ENCODE measurements at places on chromosomes 16 and 17.

DNA sequence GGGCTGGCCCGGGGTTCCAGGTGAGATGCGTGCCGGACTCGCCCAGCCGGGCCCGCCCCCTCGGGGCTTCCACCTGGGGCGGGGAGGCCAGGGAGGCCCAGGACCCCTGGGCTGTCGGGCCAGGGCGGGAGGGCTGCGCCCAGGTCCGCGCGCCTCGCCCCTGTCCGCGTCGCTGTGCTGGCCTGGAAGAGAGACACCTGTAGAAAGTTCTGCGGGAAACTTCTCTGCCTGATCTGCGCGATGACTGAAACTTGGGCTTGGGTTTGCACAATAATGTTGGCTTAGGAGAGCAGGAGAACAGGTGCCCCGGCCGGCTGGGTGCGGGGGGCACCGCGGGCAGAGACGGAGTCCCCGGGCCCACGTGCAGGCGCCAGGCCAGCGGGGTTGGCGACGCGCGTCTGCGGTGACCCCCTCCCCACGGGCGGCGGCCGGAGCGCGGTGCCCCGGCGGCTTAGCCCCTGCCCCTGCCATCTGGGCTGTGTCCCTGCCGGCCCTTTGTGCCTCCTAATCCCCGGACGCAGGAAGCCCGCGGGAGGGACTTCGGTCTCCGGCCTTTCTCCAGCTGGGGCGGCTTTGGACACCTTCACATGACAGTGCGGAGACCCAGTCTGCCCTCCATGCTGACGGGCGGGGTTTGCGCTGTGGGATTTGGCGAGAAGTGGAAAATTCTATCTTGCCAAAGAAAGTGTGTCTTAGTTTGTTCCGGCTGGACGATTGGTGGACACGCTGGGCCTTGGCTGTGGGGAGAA lies 483 bp downstream of the LLGL2 start:
- no peak for DNase-seq

DNA sequence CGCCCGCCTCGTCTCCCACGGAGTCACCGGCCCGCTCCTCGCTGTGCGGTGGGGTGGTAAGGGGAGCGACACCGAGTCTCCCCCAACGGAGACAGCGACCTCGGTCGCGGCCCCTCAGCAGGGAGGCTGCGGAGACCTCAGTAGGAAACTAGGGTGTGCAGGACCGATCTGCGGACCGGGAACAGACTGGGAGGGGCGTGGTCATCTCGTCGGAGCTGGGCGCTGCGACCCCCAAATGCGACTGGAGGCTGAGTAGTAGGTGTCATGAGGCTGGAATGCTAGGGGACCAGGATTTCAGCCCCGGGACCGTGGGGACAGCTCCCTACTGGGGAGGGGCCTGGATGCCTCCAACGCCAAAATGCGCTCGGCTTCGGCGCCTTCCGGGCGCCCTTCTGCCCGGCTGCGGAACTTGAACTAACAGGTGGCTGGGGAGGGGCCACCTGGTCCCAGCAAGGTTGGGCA lies 1.3 kb downstream of the CACNG4 start:
- no peak for DNase-seq

GRCh38 chr17:18267927-18268711 lies 7.7 kb downstream of the MIEF2 start:
- DNase-seq: no peak

- DNase-seq: no peak
Measured at GRCh38 chr16:2741168-2741567, 11.3 kb upstream of the SRRM2 start.

DNA sequence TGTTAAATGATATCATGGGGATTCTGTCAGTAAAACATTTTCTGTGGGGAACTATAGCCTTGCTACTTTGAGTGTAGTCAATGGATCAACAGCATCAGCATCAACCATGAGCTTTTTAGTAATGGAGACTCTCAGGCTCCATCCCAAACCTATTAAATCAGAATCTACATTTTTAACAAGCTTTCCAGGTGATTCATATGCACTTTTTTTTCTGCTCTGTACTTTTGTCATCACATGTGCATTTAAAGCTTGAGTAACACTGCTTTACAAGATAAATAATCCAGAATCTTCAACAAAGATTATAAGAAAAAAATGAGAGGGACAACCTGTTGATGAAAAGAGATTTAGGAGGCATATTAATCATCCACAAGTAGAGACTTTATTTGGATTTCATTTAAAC lies 23.5 kb downstream of the NUP93 start:
- DNase-seq: no peak

DNA sequence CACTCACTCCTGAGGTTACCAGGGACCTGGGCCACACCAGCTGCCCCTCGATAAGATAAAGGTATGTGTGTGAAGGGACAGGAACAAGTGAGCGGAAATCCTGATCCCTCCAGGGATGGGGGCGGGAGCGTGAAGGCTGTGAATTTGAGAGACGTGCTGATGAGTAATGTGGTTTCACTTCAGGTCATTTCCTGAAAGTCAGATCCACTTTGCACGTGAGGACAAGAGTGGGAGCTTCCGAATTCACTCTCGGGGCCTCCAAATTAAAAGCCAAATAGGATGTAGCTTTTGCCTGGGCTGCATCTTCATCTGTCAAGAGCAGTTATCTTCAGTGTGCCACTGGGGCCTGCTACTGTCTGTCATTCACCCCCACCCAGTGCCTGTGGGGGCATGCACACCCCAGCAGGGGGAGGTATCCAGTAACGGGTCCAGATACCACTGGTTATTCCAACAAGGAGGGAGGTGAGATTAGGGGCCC lies 87.4 kb upstream of the LHX1 start:
- peak; percentile 16 for DNase-seq

DNA sequence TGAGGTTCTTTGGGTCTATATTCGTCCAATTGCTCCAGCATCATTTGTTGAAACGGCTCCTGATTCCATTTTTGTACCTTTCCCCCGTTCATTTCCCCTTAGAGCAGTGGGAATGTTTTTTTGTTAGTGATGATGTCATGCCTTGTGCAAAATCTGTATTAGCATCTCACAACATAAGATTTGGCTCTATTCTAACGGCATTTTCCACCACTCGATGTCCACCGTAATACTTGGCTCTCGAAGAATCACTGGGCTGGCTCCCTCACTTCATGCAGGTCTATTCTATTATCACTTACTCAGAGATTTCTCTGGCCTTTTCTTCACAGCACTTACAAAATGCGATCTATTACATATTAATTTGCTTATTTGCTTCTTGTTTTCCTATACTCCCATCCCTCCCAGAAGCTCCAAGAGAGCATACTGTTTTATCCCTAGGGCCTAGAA lies 571 bp upstream of the NME1 start:
- peak; percentile 9 for DNase-seq

DNA sequence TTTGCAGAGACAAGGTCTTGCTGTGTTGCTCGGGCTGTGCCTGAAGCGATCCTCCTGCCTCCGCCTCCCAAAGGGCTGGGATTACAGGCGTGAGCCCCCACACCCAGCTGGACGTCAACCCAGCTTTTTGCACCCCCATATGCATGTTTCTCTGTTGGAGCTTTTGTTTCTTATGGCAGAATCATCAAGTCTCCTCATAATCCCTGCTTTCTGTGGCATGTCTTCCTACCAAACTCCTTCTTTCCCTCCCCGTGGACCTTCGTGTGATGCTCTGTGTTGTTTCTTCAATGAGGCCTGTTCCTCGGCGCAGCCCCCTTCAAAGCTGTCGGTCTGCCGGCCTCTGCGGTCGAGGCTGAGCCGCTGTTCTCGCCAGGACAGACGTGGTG lies 71.6 kb downstream of the METRNL start:
- DNase-seq: no peak

DNA sequence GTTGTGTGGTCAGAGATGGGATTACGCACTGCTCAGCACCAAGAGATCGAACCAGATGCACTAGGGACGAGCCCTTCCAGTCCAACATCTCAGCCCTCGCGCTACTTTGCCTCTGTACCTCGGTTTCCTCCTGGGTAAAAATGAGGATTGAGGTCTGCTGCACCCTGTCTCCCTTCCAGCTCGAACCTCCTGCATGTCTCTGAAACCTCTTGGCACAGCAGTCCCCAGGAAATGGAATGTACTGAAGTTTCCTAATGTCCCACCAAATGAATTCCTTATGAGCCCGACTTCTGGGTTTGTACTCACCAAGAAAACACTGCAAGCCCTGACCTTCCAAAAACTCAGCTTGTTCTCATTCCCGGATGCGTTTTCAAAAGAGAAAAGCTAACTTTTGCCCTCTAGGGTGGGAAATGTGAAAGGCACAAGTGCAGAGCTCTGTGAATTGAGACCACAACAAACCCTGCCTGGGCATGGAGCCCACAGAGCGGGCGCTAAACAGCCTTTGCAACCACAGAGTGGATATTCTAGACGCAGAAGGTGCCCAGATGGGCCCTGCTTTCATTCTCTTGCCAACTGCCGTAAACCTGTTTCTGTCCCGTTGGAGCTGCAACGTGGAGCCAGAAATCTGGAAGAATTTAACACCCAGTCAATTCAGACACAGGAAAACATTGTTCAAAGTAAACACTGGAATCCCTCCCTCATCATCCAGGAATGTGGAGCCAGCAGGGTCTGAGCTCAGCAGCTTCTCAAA lies 10.3 kb downstream of the CDRT4 start:
- DNase-seq: no peak

- DNase-seq: no peak
Measured at GRCh38 chr17:48624544-48625494, 1.3 kb downstream of the HOXB9 start.

DNA sequence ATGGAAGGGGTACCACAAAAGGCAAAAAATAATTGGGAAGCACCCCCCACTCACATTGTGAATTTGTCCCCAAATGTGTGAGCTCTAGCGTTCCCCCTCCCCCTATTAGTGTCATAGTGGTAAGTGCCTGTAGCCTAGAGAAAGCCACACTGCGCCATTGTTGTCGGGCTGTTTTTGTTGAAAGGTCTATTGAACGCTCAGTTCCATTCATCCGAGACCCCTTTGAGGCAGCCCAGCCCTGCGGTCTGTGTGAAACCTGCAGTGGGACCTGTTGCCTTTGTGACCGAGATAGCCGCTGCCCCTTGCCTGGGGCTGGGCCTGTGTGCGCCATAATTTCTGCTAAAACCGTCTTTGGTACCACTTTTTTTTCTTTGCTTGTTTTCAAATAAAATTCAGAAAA lies 3.0 kb downstream of the JPT2 start:
- DNase-seq: no peak

GRCh38 chr17:804541-805435 lies 22.6 kb downstream of the MRM3 start:
- no peak for DNase-seq

Measured in activated T-helper 2 cell treated with anti-CD3 and anti-CD28 coated beads, Interferon-gamma antibody, Interleukin-2, Interleukin-4, amounts not matched to agents 10 μg/mL and 5 μg/mL and 100 μg/mL, durations not matched to agents 14 hours and 24 hours and 36 hours (primary cell).